ENCODE measurements at places on chromosomes 2 and 18.
A peak's percentile ranks its signal among the peaks of the same experiment; 100 is the strongest.

DNA sequence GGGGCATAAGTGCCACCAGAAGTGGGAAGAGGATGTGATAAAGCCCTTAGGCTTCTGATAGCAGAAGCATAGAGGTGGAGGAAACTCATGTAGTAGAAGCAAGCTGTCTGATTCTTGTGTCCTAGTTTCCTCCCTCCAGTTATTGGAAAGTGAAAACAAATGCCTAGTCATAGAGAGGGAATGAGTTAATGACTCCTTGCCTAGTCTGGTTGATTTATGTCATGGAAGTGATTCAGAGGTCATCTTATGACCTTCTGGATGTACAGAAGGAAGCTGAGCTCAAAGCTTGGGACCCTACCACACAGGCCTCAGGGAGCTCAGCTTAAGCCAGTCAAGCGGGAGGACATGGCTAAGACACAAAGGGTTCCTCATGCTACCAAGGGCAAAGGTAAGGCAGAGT lies 232.2 kb downstream of the THSD7B start:
- no peak overlapping the region for H3K27ac ChIP-seq
- H3K4me3 ChIP-seq: no peak overlapping the region
- DNase-seq: no peak
- H3K27me3 ChIP-seq: no peaks in the 10 kb centered on the region
- no peaks in the 10 kb centered on the region for H3K36me3 ChIP-seq
- H3K4me1 ChIP-seq: no peaks in the 10 kb centered on the region

- no peaks in the 10 kb centered on the region for H3K27me3 ChIP-seq
- no peak overlapping the region for H3K27ac ChIP-seq
- peaks cover 95% of the 10 kb centered on the region for H3K36me3 ChIP-seq
- no peaks in the 10 kb centered on the region for H3K4me1 ChIP-seq
- DNase-seq: no peak
- H3K4me3 ChIP-seq: no peak overlapping the region
These were observed 9.3 kb downstream of the GPN1 start for GRCh38 chr2:27638037-27638637.

- H3K4me3 ChIP-seq: no peak overlapping the region
- peaks cover 32% of the 10 kb centered on the region for H3K4me1 ChIP-seq
- peak; percentile 28 for DNase-seq
- no peak overlapping the region for H3K27ac ChIP-seq
These were observed 5.9 kb downstream of the MBOAT2 start for GRCh38 chr2:8997631-8998030.

GRCh38 chr18:63240531-63241316 lies 78.8 kb downstream of the BCL2 start:
- no peak overlapping the region for H3K27ac ChIP-seq
- no peaks in the 10 kb centered on the region for H3K27me3 ChIP-seq
- no peak for DNase-seq
- H3K36me3 ChIP-seq: no peaks in the 10 kb centered on the region
- H3K4me1 ChIP-seq: peaks cover 42% of the 10 kb centered on the region

GRCh38 chr2:192390401-192390800 lies 195.7 kb upstream of the TMEFF2 start:
- H3K27ac ChIP-seq: no peak overlapping the region
- no peak for DNase-seq
- no peaks in the 10 kb centered on the region for H3K27me3 ChIP-seq
- H3K4me3 ChIP-seq: no peak overlapping the region
- H3K36me3 ChIP-seq: no peaks in the 10 kb centered on the region
- H3K4me1 ChIP-seq: no peaks in the 10 kb centered on the region

- H3K27me3 ChIP-seq: no peaks in the 10 kb centered on the region
- no peak for DNase-seq
These were observed 3.5 kb upstream of the CROCC2 start for GRCh38 chr2:240902615-240903041.

- no peak for DNase-seq
- no peaks in the 10 kb centered on the region for H3K4me1 ChIP-seq
- H3K27me3 ChIP-seq: no peaks in the 10 kb centered on the region
- H3K27ac ChIP-seq: no peak overlapping the region
These were observed 146.6 kb downstream of the LOXHD1 start for GRCh38 chr18:46510386-46510785.

GRCh38 chr2:198106621-198107385 lies 302.4 kb downstream of the PLCL1 start:
- H3K27ac ChIP-seq: peak overlapping the region; percentile 80
- no peak overlapping the region for H3K4me3 ChIP-seq
- DNase-seq: peak; percentile 84
- H3K4me1 ChIP-seq: peaks cover 23% of the 10 kb centered on the region

- no peaks in the 10 kb centered on the region for H3K36me3 ChIP-seq
- no peak for DNase-seq
- no peak overlapping the region for H3K27ac ChIP-seq
- no peaks in the 10 kb centered on the region for H3K4me1 ChIP-seq
- no peaks in the 10 kb centered on the region for H3K27me3 ChIP-seq
- H3K4me3 ChIP-seq: no peak overlapping the region
These were observed 178.7 kb upstream of the FAM98A start for GRCh38 chr2:33777786-33778185.

DNA sequence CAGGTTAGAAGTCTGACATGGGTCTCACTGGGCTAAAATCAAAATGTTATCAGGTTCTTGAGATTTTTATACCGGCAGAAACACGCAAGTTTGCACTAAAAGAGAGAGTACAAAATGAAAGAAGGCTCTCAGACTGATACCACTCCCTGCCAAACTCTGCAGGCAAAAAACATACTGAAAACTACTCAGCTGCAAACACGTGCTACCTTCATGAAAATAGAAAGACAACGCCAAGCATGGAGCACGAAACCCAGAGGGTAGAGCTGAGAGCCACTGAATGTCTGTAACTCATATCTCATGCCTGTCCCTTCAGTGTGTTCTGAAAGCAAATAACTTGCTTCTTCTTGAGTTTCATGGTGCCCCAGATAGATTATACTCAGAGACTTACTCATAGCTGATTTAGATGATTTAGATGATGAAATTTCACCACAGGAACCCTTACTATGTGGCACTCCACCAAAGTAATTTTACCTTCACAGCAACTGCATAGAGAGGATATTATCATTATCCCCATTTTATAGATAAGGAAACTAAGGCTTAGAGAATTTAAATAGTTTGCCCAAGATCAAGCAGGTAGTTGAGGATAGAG lies 313.0 kb upstream of the SLC39A10 start:
- no peaks in the 10 kb centered on the region for H3K4me1 ChIP-seq
- no peak for DNase-seq
- H3K27ac ChIP-seq: no peak overlapping the region
- no peak overlapping the region for H3K4me3 ChIP-seq
- no peaks in the 10 kb centered on the region for H3K27me3 ChIP-seq
- H3K36me3 ChIP-seq: no peaks in the 10 kb centered on the region

- no peaks in the 10 kb centered on the region for H3K27me3 ChIP-seq
- H3K4me1 ChIP-seq: no peaks in the 10 kb centered on the region
- H3K36me3 ChIP-seq: no peaks in the 10 kb centered on the region
- H3K27ac ChIP-seq: no peak overlapping the region
- no peak for DNase-seq
These were observed 109.8 kb upstream of the SIX2 start for GRCh38 chr2:45119038-45119437.

- no peaks in the 10 kb centered on the region for H3K27me3 ChIP-seq
- H3K4me3 ChIP-seq: no peak overlapping the region
- no peak overlapping the region for H3K27ac ChIP-seq
- DNase-seq: no peak
- H3K36me3 ChIP-seq: no peaks in the 10 kb centered on the region
- H3K4me1 ChIP-seq: no peaks in the 10 kb centered on the region
These were observed 992.8 kb upstream of the FANCL start for GRCh38 chr2:59233920-59234319.

DNA sequence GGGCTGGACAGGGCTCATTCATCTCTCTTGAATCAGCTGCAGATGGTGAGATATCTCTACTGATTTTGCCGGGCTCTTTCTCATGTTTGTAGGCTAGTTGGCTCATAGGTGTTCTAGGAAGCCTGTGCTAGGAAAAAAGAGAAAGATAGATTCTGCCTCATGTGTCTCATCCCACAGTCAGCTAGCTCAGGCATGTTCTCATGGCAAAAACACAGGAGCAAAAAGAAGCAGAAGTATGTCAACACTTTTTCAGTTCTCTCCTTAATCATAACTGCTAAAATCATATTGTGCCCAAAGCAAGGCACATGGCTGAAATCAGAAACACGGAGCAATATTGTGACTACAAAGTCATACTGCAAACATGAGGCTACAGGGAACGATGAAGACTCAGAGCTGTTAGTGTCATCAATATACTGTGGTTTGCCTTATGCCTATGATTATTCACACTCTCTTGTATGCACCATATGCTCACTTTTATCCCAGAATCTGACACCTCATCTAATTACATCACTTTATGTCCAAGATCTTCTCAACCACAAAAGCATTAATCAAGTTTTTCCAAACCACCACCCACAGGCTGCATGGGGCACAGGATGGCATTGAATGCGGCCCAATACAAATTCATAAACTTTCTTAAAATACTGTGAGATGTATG lies 571.9 kb upstream of the CNTNAP5 start:
- H3K4me3 ChIP-seq: no peak overlapping the region
- H3K36me3 ChIP-seq: no peaks in the 10 kb centered on the region
- no peaks in the 10 kb centered on the region for H3K4me1 ChIP-seq
- DNase-seq: no peak

- H3K4me3 ChIP-seq: no peak overlapping the region
- no peaks in the 10 kb centered on the region for H3K27me3 ChIP-seq
- H3K4me1 ChIP-seq: peaks cover 9% of the 10 kb centered on the region
- H3K36me3 ChIP-seq: no peaks in the 10 kb centered on the region
- no peak overlapping the region for H3K27ac ChIP-seq
These were observed 619.9 kb downstream of the ZEB2 start for GRCh38 chr2:143899987-143900386.

- H3K27ac ChIP-seq: no peak overlapping the region
- no peaks in the 10 kb centered on the region for H3K4me1 ChIP-seq
- no peaks in the 10 kb centered on the region for H3K36me3 ChIP-seq
- DNase-seq: no peak
- no peaks in the 10 kb centered on the region for H3K27me3 ChIP-seq
These were observed 256.1 kb downstream of the NCKAP5 start for GRCh38 chr2:133312038-133312729.

GRCh38 chr2:113157118-113157896 lies 16.5 kb upstream of the PSD4 start:
- no peak overlapping the region for H3K27ac ChIP-seq
- peak overlapping the region; percentile 43 for H3K4me3 ChIP-seq
- H3K27me3 ChIP-seq: peaks cover 7% of the 10 kb centered on the region
- peaks cover 6% of the 10 kb centered on the region for H3K4me1 ChIP-seq

- no peak overlapping the region for H3K27ac ChIP-seq
- H3K36me3 ChIP-seq: no peaks in the 10 kb centered on the region
- no peak overlapping the region for H3K4me3 ChIP-seq
- DNase-seq: peak; percentile 58
These were observed 53.7 kb upstream of the ARL4C start for GRCh38 chr2:234550511-234551107.

- no peaks in the 10 kb centered on the region for H3K36me3 ChIP-seq
- H3K27me3 ChIP-seq: no peaks in the 10 kb centered on the region
- H3K27ac ChIP-seq: no peak overlapping the region
- H3K4me1 ChIP-seq: no peaks in the 10 kb centered on the region
- H3K4me3 ChIP-seq: no peak overlapping the region
These were observed 17.0 kb downstream of the BABAM2 start for GRCh38 chr2:27907547-27907946.

- H3K4me1 ChIP-seq: no peaks in the 10 kb centered on the region
- peaks cover 29% of the 10 kb centered on the region for H3K27me3 ChIP-seq
- no peak overlapping the region for H3K27ac ChIP-seq
- H3K4me3 ChIP-seq: no peak overlapping the region
These were observed 10.7 kb downstream of the FN1 start for GRCh38 chr2:215425021-215425782.

- DNase-seq: no peak
- H3K4me3 ChIP-seq: no peak overlapping the region
- H3K36me3 ChIP-seq: no peaks in the 10 kb centered on the region
- no peak overlapping the region for H3K27ac ChIP-seq
- no peaks in the 10 kb centered on the region for H3K27me3 ChIP-seq
- no peaks in the 10 kb centered on the region for H3K4me1 ChIP-seq
These were observed 80.9 kb upstream of the TMEFF2 start for GRCh38 chr2:192275632-192276031.

DNA sequence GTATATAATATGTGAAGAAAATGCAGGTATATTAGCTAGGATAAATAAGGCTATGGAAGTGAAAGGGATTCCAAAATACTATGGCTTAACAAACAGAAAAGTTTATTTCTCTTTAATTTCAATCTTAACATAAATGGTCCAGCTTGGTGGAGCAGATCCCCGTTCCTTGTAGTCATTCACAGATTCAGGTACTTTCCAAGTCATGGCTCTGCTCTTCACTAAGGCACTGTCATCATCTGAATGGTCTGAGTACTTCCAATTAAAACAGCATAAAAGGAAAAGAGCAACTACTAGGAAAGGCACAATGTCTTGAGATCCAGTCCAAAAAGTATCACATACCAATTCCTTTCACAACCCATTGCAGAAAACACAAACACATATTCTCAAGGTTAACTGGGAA lies 63.4 kb downstream of the OLA1 start:
- H3K4me3 ChIP-seq: no peak overlapping the region
- no peak overlapping the region for H3K27ac ChIP-seq
- no peaks in the 10 kb centered on the region for H3K4me1 ChIP-seq
- DNase-seq: no peak
- no peaks in the 10 kb centered on the region for H3K27me3 ChIP-seq

DNA sequence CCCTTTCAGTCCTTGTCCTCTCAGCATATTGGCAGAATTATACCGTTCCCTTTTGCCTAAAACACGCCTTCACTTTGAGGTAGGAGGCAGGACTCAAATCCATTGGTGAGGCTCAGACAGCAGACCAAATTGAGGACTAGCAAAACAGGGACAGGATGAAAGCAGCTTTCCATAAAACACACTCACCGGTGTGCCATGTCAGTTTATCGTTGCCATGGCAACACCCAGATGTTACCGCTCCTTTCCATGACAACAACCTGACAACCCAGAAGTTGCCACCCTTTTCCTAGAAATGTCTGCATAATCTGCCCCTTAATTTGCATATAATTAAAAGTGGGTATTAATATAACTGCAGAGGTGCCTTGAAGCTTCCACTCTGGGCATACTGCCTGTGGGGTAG lies 730.4 kb downstream of the METTL4 start:
- no peaks in the 10 kb centered on the region for H3K36me3 ChIP-seq
- no peak for DNase-seq
- no peaks in the 10 kb centered on the region for H3K27me3 ChIP-seq
- no peaks in the 10 kb centered on the region for H3K4me1 ChIP-seq
- H3K27ac ChIP-seq: no peak overlapping the region

- no peaks in the 10 kb centered on the region for H3K4me1 ChIP-seq
- no peak overlapping the region for H3K27ac ChIP-seq
- no peak overlapping the region for H3K4me3 ChIP-seq
- no peak for DNase-seq
- H3K36me3 ChIP-seq: no peaks in the 10 kb centered on the region
These were observed 154.8 kb upstream of the ZNF236 start for GRCh38 chr18:76667603-76668002.

GRCh38 chr2:170723446-170723958 lies 8.4 kb downstream of the SP5 start:
- DNase-seq: no peak
- H3K27ac ChIP-seq: no peak overlapping the region
- H3K4me3 ChIP-seq: no peak overlapping the region
- peaks cover 90% of the 10 kb centered on the region for H3K27me3 ChIP-seq
- H3K4me1 ChIP-seq: no peaks in the 10 kb centered on the region
- no peaks in the 10 kb centered on the region for H3K36me3 ChIP-seq

Measured in CD14-positive monocyte (primary cell).